ENCODE measurements at places on chromosomes 1 and 21. TPM values are rescaled to one million over a fixed set of nuclear protein-coding genes. Genes with fewer than 3 reads are reported as not detected.

- H3K27ac ChIP-seq = peak overlapping the region; percentile 94
- peaks cover 97% of the 10 kb centered on the region for H3K4me1 ChIP-seq
- no peak for DNase-seq
- peaks cover 8% of the 10 kb centered on the region for H3K36me3 ChIP-seq
- no peaks in the 10 kb centered on the region for H3K27me3 ChIP-seq
- H3K4me3 ChIP-seq = peak overlapping the region; percentile 72
These were observed 24.5 kb downstream of the C21orf91 start for GRCh38 chr21:17794518-17795145.

DNA sequence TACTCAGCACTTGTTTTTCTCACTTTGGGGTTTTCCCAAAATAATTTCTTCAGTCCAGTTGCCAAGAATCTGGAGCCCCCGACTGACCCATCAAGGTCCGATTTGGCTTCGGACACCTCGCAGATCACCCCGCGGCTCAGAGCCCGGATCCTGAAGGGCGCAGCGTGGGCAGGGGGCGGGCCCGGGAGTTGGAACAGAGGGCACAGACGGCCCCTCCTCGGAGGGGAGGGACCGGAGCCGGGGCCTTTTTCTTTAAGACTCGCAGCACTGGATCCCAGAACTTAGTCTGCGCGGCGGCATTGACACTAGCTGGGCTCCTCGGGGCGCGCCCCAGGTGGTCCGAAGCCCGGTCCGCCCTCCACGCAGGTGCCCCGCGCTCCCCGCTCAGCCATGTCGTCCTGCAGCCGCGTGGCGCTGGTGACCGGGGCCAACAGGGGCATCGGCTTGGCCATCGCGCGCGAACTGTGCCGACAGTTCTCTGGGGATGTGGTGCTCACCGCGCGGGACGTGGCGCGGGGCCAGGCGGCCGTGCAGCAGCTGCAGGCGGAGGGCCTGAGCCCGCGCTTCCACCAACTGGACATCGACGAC, at the start of gene CBR3:
Gene CBR3, plus strand, starts transcription at position 277 of the 588 bp plus-strand sequence. Its CDS starts 114 bp downstream, at position 391.
- H3K4me3 ChIP-seq = peak within 1 kb of the TSS; percentile 86
- peaks cover 27% of the 10 kb centered on the region for H3K4me1 ChIP-seq
- H3K27me3 ChIP-seq = no peaks in the 10 kb centered on the region
- H3K36me3 ChIP-seq = no peaks in the 10 kb centered on the region
- peak within 1 kb of the TSS; percentile 51 for H3K27ac ChIP-seq
- DNase-seq = peak; percentile 45

DNA sequence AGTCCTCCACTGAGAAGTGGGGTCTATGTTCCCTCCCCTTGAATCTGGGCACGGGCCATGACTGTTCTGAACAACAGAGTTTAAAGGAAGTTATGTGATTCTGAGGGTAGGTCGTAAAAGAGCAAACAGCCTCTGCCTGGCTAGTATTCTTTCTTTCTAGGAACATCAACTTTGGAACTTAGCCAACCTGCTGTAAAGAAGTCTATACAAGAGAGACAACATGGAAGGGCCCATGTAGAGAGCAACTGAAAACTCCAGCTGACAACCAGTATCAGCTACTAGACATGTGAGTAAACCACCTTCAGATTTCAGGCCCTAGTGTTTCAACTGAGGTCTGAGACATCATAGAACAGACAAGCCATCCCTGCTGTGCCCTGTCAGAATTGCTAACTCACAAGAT, 7.5 kb downstream of the SELENOF start:
- H3K27ac ChIP-seq = no peak overlapping the region
- H3K4me1 ChIP-seq = peaks cover 69% of the 10 kb centered on the region

GRCh38 chr1:189971656-189972055, 506.0 kb downstream of the BRINP3 start:
- no peak overlapping the region for H3K27ac ChIP-seq
- no peaks in the 10 kb centered on the region for H3K36me3 ChIP-seq
- H3K27me3 ChIP-seq = no peaks in the 10 kb centered on the region
- no peaks in the 10 kb centered on the region for H3K4me1 ChIP-seq
- no peak for DNase-seq
- H3K4me3 ChIP-seq = no peak overlapping the region

DNA sequence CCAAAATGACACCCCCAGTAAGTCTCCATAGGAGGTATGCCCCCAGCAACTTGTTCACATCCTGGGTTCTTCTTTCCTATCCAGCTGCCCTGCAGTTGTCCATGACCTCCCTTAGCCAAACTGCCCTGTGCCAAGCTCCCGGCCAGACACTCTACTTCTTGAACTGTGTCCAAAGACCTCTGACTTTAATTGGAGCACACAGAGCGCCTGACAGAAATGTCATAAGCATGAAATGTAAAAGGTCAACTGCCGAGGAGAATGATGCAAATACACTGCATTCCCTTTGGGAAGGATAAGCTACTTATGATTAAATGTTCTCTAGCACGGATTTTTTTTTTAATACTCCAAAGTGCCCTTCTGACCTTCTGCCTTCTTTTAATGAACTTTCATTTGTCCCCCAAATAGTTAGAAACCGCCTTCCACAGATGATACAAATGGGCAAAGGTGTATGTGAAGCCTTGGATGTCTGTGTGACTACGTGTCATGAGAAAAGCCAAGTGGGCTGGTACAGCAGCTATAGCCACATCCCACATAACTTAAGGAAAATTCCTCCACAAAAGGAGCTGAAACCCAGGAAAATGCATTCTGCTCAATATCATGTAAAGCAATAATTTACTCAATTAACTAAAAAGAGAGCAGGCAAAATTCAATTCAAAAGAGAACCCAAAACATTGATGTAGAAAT, 26.8 kb downstream of the PALMD start:
- no peak for DNase-seq
- H3K4me1 ChIP-seq = no peaks in the 10 kb centered on the region
- no peaks in the 10 kb centered on the region for H3K36me3 ChIP-seq
- no peak overlapping the region for H3K27ac ChIP-seq
- H3K4me3 ChIP-seq = no peak overlapping the region

- H3K27me3 ChIP-seq = no peaks in the 10 kb centered on the region
- peaks cover 5% of the 10 kb centered on the region for H3K4me1 ChIP-seq
- H3K36me3 ChIP-seq = no peaks in the 10 kb centered on the region
- no peak overlapping the region for H3K4me3 ChIP-seq
These were observed 15.9 kb upstream of the DISP1 start for GRCh38 chr1:222798975-222799374.

GRCh38 chr1:179094818-179095217, 12.9 kb downstream of the TOR3A start:
- no peak overlapping the region for H3K27ac ChIP-seq
- DNase-seq = no peak
- H3K4me1 ChIP-seq = no peaks in the 10 kb centered on the region
- peaks cover 43% of the 10 kb centered on the region for H3K36me3 ChIP-seq

- no peak overlapping the region for H3K4me3 ChIP-seq
- no peak overlapping the region for H3K27ac ChIP-seq
- DNase-seq = no peak
- no peaks in the 10 kb centered on the region for H3K36me3 ChIP-seq
- no peaks in the 10 kb centered on the region for H3K4me1 ChIP-seq
These were observed 148.2 kb upstream of the COL11A1 start for GRCh38 chr1:103256490-103256889.

GRCh38 chr1:170149241-170149640, 3.5 kb downstream of the NTMT2 start:
- no peak for DNase-seq
- H3K36me3 ChIP-seq = no peaks in the 10 kb centered on the region
- H3K4me3 ChIP-seq = no peak overlapping the region
- no peaks in the 10 kb centered on the region for H3K4me1 ChIP-seq
- no peaks in the 10 kb centered on the region for H3K27me3 ChIP-seq

- no peaks in the 10 kb centered on the region for H3K27me3 ChIP-seq
- no peak overlapping the region for H3K4me3 ChIP-seq
- no peak overlapping the region for H3K27ac ChIP-seq
- H3K36me3 ChIP-seq = no peaks in the 10 kb centered on the region
- DNase-seq = no peak
These were observed 324.8 kb downstream of the COL11A1 start for GRCh38 chr1:102783487-102783886.

- no peaks in the 10 kb centered on the region for H3K27me3 ChIP-seq
- H3K4me3 ChIP-seq = no peak overlapping the region
- DNase-seq = peak; percentile 7
- no peak overlapping the region for H3K27ac ChIP-seq
- H3K4me1 ChIP-seq = no peaks in the 10 kb centered on the region
- H3K36me3 ChIP-seq = no peaks in the 10 kb centered on the region
These were observed 71.4 kb downstream of the USP1 start for GRCh38 chr1:62508187-62508758.

DNA sequence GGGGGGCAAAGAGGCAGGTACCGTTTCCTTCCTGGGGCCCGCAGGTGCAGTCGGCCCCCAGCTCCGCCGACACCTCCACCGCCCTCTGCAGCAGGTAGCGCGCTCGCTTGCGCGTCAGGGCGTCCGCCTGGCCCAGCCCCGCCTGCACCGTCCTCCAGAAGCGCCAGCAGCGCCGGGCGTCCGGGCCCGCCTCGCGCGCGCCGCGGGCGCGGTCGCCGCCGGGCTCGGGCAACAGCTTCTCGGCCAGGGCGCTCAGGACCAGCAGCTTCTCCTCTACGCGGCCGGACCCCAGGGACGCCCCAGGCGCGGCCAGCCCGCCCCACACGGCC, 863 bp downstream of the TARBP1 start:
- H3K36me3 ChIP-seq = no peaks in the 10 kb centered on the region
- H3K27me3 ChIP-seq = no peaks in the 10 kb centered on the region
- DNase-seq = peak; percentile 80
- peaks cover 33% of the 10 kb centered on the region for H3K4me1 ChIP-seq
- peak overlapping the region; percentile 42 for H3K27ac ChIP-seq

DNA sequence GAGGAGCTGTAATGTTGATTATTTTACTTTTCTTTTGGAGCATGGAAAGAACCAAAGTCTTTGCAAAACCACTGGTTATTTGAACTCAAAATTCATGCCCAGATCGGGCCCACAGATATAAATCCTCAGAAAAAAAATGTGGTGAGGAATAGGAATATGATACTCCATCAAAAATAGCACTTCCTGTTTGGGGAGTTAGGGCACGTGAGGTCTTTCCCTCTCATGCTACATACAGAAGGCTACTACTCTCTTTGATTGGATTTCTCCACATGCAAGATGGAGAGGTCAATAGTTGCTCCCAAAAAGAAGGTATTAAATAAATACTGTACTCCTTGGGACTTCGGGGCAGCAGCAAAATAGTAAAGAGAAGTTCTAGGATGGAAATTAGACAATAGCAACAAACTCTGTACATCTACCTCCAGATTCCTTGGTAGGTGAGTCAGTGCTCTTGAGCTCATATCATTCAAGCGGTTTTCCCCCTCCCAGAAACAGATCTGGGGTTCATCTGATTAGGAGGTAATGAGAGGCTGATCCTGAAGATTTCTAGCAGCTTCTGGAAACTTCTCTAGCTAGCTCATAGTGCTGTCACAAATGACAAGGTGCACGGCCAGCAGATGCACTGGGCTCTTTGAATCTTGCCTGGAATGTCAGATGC, 47.1 kb downstream of the SLC9C2 start:
- no peaks in the 10 kb centered on the region for H3K27me3 ChIP-seq
- DNase-seq = no peak
- no peaks in the 10 kb centered on the region for H3K36me3 ChIP-seq
- H3K4me1 ChIP-seq = peaks cover 25% of the 10 kb centered on the region
- no peak overlapping the region for H3K27ac ChIP-seq

GRCh38 chr1:230077436-230078213, 10.6 kb downstream of the GALNT2 start:
- H3K4me3 ChIP-seq = no peak overlapping the region
- peaks cover 8% of the 10 kb centered on the region for H3K4me1 ChIP-seq
- no peaks in the 10 kb centered on the region for H3K27me3 ChIP-seq
- H3K36me3 ChIP-seq = no peaks in the 10 kb centered on the region
- no peak for DNase-seq

DNA sequence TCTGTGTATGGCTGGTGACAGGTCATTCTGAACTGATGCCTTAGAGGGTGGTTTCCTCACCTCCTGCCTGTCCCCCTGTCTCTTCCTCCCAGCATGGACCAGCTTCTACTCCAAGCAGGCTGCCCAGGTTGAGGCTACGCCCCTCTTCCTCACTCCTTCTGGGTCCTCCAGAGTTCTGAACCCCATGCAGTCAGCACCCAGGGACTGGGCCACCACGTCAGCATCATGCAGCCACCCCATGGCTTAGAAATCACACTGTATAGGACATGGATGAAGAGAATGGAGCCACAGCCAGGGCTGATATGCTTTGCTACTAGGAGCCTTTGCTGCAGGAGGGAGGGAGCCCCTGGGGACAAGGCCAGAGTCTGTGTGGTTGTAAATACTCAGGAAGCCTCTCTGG, 8.3 kb downstream of the FOXO6 start:
- no peaks in the 10 kb centered on the region for H3K36me3 ChIP-seq
- no peak overlapping the region for H3K27ac ChIP-seq
- H3K4me3 ChIP-seq = no peak overlapping the region
- peaks cover 8% of the 10 kb centered on the region for H3K27me3 ChIP-seq
- no peak for DNase-seq
- peaks cover 18% of the 10 kb centered on the region for H3K4me1 ChIP-seq

DNA sequence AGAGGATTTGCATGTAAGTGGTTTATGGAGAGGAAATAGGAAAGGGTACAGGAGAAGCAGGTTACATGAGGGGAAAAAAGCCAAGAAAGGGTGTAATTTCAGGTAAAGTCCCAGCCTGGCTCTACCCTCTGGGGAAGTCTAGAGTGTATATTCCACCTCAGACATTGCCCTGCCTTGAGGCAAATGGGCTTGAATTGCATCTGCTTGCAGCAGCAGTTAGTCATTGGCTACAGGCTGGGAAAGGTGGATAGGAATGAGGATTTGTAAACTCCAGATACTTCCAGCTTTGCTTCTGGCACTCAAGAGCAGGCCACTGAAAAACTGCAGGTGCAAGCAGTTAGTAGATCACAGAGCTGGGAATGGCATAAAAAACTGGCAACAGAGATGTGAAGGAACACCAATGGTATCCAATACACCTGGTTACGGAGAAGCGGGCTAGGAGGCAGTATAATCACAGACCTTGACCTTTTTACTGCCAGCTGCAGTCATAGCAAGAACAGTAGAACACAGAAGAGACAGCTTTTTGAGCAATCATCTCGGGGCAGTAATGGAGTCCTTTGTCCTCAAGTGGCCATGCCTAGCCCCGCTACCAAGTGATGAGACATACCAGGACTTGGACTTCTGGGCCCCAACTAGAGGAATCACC, 226.9 kb upstream of the NRIP1 start:
- H3K4me1 ChIP-seq = no peaks in the 10 kb centered on the region
- no peak overlapping the region for H3K4me3 ChIP-seq
- H3K27me3 ChIP-seq = no peaks in the 10 kb centered on the region

NPR1 gene
- not detected for polyA plus RNA-seq

SPRR1A gene
- not detected for polyA plus RNA-seq

UAP1 gene
- 24.6 TPM for polyA plus RNA-seq

HSPB7 gene
- polyA plus RNA-seq = not detected

PRDM16 gene
- polyA plus RNA-seq = not detected

CD5L gene
- not detected for polyA plus RNA-seq

RGL1 gene
- polyA plus RNA-seq = 2.3 TPM

DNAH14 gene
- 0.06 TPM for polyA plus RNA-seq

TEX38 gene
- 0.25 TPM for polyA plus RNA-seq

CCDC30 gene
- polyA plus RNA-seq = 3.4 TPM

NUF2 gene
- polyA plus RNA-seq = 0.67 TPM

Measured in CD4-positive, alpha-beta memory T cell (primary cell).